ENCODE measurements at places on chromosomes 3 and 15. TPM values are rescaled to one million over a fixed set of nuclear protein-coding genes. Genes with fewer than 3 reads are reported as not detected.

DCUN1D1 gene
- total RNA-seq: 17.5 TPM

LRRC34 gene
- 0.85 TPM for total RNA-seq

CCR1 gene
- not detected for total RNA-seq

NIPA2 gene
- total RNA-seq: 56.3 TPM

SLC12A1 gene
- total RNA-seq: not detected

COL8A1 gene
- total RNA-seq: 6.8 TPM

ABI3BP gene
- total RNA-seq: 2.1 TPM

SLC6A11 gene
- total RNA-seq: 0.35 TPM

CD86 gene
- not detected for total RNA-seq

PRR20G gene
- not detected for total RNA-seq

ARPIN gene
- 14.1 TPM for total RNA-seq

SCN5A gene
- not detected for total RNA-seq

ATP1B3 gene
- 102 TPM for total RNA-seq

All from airway epithelial cell (primary cell).